Fibroblast of the aortic adventitia (primary cell): ENCODE measurements at places on chromosomes 5 and 9.

GRCh38 chr9:16002816-16003215 is 450.0 kb downstream of the CCDC171 start:
- peak; percentile 37 for DNase-seq

- DNase-seq = no peak
Observed at GRCh38 chr5:143134269-143134668, 269.2 kb downstream of the NR3C1 start.

GRCh38 chr9:88953381-88954029 is 37.8 kb upstream of the S1PR3 start:
- DNase-seq = peak; percentile 65

DNA sequence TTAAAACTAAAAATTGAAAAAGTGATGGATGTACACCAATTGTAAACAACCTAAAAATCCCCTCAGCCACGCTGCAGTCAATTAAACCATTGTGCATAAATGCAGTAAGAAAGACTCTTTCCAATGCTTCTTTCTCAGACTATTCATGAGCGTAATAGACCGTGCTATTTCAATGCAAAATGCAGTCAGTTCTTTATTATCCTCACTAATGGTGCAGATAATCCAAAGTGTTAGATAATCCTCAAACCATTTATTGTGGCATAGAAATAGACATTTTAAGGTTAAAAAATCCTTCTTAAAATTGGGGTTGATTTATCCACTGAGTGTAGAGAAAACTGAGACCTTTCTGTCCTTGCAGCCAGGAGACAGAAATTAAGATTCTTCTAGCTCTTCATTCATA is 1862.8 kb downstream of the EFNA5 start:
- DNase-seq = no peak

GRCh38 chr9:126080641-126081040 is 246.0 kb upstream of the MVB12B start:
- DNase-seq = no peak

DNA sequence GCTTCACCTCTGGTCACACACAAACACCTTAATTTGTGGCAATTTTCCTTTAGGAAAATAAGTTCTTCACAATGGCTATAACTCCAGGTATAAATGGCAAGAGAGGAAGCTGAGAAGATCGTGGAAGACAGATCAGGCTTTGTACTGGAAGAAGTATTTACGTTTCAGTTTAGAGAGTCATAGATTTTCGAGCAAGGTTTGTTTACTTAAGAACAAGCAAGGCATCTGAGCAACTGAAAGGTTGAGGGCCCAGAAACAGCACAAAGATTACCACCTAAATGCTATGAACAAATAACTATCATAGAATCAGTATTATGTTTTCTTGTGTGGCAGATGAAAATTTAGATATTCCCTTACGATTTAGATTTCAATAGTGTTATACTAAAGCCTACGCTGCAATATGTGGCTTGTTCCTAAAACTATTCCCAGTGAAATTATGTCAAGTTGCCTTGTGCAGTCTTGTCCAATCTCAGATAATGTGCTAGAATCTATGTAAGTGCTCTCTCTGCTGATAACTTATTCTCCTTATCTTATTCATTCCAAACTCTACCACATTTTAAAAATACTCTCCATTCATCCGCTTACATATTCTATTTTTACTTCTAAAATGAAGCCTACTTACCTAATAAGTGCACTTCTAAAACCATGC is 6.7 kb downstream of the SLCO4C1 start:
- no peak for DNase-seq

DNA sequence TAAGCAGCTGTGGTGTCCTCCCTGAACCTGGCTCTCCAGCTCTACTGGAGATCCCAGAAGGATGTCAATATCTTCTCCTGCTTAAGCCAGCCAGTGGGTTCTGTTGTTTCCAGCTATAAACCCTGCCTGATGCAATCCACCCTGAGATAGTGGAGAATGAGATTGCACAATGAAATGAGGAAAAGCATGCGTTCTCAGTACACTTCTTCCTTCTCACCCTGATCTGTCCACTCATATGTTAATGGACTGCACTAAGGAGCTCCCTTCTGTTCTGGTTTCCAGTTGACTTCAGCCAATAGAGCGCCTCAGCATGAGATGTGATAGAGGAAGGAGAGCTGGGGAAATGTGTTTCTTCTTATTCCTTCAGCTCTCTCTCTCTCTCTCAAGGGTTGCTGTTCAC is 40.0 kb upstream of the CDH6 start:
- DNase-seq = peak; percentile 84

DNA sequence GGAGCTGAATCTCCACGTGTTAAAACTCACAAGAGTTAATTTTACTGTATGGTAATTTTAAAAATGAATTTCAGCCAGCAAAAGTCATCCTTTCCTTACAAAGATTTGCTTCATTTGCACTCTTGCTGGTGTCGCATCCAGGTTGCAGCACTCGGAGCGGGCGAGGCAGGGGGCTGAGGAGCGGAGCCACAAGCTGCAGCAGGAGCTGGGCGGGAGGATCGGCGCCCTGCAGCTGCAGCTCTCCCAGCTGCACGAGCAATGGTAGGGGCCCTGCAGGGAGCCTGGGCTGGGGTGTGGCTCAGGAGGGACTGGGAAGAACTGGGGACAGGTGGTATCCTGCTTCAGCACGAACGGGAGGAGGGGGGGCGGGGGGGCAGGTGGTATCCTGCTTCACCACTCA is 27.1 kb downstream of the HNRNPH1 start:
- no peak for DNase-seq

DNA sequence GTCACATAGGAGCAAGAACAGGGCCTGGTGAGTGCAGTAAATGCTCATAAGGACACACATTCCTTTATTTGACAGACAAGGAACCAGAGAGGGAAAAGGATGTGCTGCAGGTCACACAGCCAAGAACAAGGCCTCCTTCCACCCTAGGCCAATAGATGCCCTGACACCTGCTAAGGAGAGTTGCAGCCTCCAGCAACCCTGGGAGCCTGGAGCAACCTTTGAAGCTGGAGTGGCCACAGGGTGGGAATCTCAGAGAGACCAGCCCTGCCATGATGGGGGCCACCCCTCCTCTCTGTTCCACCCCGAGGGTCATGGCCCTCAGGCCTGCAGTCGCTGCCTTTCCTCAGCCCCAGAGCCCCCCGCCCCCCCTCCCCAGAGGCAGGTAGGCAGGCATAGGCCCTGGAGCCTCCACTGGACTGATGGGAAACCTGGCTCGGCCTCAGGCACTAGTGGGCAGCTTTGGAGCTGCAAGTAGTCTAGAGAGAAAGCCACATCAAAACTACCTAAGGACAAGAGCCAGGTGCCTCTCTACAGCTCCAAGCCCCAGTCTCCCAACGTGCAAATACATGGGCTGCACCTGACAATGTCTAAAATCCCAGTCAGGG is 116.1 kb upstream of the SPOCK1 start:
- no peak for DNase-seq

DNA sequence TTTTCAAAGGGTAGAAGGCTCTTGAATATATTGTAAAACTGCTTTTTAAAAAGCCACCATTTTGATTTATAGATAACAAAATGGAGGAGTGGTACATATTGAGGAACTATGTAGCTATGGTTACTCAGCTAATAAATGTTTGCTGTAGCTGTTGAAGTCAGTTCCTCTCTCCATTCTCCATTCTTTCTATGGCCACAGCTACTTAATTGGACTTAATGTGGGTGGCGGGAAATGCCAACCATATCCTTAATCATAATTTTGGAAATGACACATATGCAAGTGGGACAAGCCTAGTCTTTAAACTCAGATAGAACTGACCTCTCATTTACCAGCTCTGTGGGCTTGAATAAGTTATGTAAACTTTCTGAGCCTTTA is 10.6 kb downstream of the CDKN2A start:
- DNase-seq = no peak

DNA sequence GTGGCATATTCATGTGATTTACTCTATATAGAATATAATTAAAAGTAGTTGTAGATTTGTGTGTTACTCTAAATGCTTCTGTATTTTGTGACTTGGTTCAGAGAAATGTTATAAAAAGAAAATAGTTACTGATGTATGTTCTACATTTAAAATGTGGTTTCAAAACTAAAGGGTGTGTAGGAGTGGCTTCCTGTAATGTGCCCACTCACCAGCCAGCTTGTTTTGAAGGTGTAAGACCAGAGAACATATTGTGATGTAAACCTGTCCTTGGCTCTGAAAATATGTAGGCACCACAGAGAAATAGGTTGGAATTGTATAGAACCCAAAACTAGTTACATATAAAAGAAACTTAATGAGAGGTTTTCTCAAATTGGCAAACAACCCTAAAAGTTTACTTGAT is 51.2 kb upstream of the ARRDC3 start:
- DNase-seq = no peak

GRCh38 chr5:119355685-119356611 is at the start of gene TNFAIP8:
Gene TNFAIP8, plus strand, starts transcription at chr5:119356019. Its CDS starts 72 bp downstream, at chr5:119356091.
- DNase-seq = peak; percentile 69

DNA sequence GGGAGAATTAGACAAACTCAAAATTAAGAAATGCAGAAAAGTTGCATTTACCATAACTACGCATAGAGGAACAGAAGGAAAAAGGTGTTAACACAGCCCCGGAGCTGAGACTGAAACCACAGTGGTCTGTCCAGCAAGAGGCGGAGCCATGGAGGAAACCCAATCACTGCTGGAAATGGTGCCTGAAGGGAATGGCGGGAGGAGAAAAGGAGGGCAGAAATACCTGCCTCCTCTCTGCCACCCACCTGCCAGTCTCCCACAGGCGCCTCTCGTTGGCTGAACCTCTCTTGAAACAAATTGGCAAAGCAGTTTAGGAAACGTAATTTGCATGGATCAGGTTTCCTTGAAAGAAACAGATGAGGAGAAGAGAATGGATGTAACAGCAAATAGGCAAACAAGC is 9.7 kb upstream of the PRKACG start:
- DNase-seq = no peak

GRCh38 chr5:116514421-116514970 is 60.1 kb downstream of the SEMA6A start:
- DNase-seq = no peak

GRCh38 chr5:170479484-170479883 is 24.3 kb upstream of the KCNIP1 start:
- no peak for DNase-seq

- DNase-seq = no peak
Observed at GRCh38 chr5:1008451-1009358, at the start of gene NKD2. Gene NKD2, plus strand, starts transcription at chr5:1008802. Its CDS starts 256 bp downstream, at chr5:1009058.

GRCh38 chr9:93161786-93162562 is 22.0 kb upstream of the WNK2 start:
- DNase-seq = peak; percentile 44

DNA sequence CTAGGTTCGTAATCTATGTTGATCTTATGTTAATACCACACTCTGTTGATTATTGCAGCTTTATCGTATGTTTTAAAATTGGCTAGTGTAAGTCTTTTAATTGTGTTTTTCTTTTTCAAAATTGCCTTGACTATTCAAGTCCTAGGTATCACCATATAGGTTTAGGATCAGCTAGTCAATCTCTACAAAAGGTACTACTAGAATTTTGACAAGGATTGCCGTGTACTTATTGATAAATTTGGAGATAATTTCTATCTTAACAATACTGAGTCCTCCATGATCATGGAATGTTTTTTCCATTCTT is 117.9 kb upstream of the PRSS3 start:
- peak; percentile 1 for DNase-seq

DNA sequence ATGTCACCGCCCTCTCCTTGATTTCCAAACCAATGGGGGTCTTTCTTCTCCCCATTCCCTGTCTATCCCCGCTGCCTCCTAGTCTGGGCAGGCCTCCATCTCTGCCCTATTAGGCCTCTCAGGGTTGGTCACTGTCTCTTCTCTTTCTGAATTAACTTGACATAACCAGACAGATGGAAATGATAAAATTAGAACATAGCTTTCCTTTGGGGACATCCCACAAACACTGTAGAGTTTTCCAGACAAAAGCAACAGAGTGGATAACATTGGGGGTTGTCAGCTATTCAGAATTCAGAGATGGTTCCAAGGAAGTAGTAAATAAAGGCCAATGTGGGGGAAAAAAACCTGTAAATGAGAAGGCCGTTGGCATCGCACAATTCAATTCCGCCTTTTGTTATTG is 24.7 kb downstream of the LHX6 start:
- no peak for DNase-seq

- DNase-seq = no peak
Observed at GRCh38 chr9:137496601-137497375, 37.7 kb upstream of the NSMF start.

DNA sequence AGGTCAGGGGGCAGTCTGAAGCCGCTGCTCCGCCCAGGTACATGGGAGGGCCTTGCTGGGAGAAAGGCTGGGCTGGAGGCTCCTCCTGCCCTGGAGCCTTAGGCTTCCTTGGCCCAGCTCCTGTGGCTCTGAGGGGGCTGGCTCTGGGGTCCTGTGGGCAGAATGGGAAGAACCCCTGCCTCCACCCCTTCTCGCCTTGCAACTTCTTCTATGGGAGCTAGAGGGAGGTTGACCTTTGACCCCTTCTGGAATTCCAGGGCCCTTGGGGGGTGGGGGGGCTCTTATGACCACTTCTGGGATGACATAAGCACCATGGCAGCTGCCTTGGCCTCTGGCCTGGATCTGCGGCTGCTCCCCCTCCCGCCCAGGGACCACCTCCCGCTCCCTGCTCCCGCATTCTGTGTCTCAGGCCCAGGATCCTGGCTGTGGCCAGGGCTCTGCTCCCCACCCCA is 32.2 kb downstream of the IER5L start:
- DNase-seq = peak; percentile 97

DNA sequence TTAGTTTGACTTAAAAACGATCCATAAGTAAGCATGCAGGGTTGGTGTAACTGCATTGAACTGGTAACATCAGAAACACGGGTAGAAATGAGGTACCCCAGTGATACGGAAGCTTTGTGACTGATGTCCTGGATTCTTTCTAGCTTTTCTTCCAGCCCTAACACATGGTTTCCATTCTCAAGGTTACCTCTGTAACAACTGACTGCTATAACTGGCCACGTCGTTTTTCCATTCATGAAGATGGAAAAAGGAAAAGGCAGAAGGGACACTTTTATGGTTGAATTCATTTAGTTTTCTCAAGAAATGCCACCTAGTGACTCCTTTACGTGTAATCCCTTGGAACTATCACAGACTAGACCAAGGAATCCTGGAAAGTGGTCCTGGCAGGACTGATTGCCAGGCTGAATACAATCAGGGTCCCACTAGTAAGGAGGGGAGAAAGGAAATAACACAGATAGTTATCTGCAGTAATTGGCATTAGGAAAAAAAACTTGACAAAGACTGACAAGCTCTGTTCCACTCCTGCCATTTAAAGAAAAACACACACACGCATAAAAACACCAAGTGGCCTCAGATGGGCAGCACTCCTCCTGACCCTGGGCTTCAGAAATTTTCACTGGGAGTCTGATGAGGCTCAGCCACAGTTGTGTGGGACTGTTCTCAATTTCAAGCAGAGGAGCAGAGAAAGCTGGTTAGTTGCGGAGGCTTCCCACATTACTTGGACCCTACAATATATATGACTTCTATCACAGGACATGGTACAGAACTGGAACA is 77.5 kb upstream of the ZNF169 start:
- DNase-seq = no peak

DNA sequence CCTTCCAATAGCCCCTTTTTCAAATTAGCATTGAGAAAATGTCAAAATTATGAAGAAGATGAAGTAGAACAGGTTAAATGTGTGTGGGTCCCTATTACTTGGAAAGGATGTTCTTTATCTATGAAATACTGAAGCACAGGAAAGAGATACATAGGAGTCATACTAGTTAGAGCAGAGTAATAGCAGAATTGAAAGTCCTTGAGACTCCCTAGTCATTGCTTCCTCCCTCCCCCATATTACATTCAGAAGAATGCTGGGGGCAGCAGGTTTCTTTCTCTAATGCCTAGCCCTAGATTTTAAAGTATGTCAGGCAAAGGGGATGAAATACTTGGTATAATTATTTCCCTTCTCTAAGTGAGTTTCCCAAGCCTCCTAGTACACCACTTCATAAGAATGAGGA is 4.4 kb downstream of the ZCCHC9 start:
- DNase-seq = no peak
